GM23338 (cell line): ENCODE measurements at places on chromosomes 13 and 19. TPM values are rescaled to one million over a fixed set of nuclear protein-coding genes. Genes with fewer than 3 reads are reported as not detected.

The KLF12 gene
- 6.1 and 7.7 TPM in 2 replicates for total RNA-seq

The MCF2L gene
- total RNA-seq = 22.9 and 25.6 TPM in 2 replicates

DNA sequence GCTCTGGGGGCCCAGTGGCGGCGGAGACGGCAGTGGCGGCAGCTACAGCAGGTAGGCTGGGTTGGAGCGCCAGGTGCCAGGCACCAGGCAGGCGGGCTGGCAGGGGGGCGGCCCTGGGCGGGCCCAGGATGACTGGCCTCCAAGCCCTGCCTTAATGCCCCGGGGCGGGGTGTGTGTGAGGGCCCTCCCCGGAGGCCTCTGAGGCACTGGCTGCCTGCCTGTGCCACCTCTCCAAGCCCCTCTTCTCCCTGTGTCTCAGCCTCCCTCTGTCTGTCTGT lies at the start of gene KLK11:
TSS of gene KLK11 (minus strand) at position 63 of the 278 bp plus-strand sequence. CDS start 985 bp downstream, outside the sequence.
- no peak for DNase-seq

- no peak for DNase-seq
These were observed 5.6 kb upstream of the ARRDC2 start for GRCh38 chr19:18002347-18002850.

- no peak for DNase-seq
These were observed 4.2 kb downstream of the NEK3 start for GRCh38 chr13:52155177-52155576.

DNA sequence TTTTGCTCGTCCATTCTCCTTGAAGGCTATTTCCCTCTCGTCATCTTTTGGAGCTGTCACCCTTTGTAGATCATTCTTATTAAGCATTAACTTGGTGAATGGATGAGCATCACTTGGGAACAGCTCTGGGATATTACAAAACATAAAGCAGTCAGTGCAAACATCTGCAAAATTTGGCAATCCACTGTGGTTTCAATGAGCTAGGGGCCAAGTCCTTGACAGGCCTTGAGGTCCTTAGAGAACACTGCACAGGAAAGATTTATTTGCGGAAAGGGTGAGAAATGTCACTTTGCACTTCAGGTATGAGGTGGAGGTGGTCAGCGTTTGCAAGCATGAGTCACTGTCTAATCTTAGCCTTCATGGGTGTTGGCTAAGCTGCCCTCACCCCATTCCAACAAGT lies 239.7 kb upstream of the MAB21L1 start:
- no peak for DNase-seq

DNA sequence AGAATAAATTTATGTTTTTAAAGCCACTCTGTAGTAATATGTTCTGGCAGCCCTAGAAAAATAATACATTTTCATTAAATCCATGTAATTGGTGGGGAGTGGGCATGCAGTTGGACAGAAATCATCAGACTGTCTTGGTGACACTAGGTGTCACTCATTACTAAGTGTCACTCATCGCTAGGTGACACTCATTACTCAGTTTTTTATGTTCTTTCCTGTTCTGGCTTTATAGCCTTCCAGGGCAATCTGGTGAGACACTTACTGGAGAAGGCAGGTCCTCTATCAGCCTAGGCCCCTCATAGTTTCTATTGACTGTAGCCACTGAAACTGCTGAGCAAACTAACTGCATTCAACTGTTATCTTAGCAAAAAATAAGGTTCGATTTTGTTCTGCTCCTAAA lies 542.1 kb downstream of the SLITRK1 start:
- DNase-seq = no peak

GRCh38 chr19:13989487-13989886 lies 16.6 kb downstream of the RFX1 start:
- DNase-seq = peak; percentile 46

- DNase-seq = no peak
These were observed 323.6 kb downstream of the KLF12 start for GRCh38 chr13:73810647-73811046.

- DNase-seq = no peak
These were observed 334 bp upstream of the ANGPTL6 start for GRCh38 chr19:10102787-10103236.
